Karpas-422 (cell line): ENCODE measurements at places on chromosomes 5 and 9.

- no peak for DNase-seq
Observed at GRCh38 chr5:177296581-177296980, 6.9 kb downstream of the RAB24 start.

GRCh38 chr5:36242534-36243485, 1.1 kb upstream of the NADK2 start:
- DNase-seq = no peak

DNA sequence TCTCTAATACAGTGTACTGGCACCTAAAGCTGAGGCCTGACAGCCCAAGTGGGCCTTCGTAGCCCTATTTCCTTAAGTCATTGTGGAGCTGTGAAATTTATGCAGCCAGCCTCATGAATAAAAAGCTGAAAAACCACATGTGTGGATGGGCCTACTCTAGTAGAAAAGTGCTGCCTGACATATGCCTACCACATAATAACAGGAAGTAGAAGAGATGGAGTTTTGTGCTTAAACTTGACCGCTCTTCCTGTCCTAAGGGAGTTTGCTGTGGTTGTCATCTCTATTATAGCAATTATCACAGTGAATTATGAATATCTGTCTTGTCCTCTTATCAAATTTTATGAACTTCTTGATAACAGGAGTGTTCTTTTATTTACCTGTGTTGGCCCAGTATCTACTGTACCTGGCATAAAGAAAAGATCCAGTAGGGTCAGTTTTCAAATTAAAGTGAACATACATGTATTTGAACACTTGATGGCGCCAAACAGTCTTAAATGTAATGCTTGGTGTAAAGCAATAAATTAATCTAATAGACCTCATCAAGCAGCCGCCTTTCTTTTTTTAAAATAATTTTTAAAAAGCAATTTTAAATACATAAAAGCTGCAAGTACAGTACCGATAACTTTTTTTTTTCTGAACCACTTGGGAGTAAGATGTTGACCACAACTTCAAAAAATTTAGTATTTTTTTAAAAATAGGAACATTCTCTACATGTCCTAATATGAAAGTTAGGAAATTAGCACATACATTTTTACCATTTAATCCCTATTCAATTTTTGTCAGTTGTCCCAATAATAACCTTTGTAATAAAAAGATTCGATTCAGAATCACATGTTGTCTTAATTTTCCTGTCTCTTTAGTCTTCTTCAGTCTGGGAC, 51.0 kb downstream of the FKTN start:
- DNase-seq = peak; percentile 92

GRCh38 chr9:116394894-116395698, 241.5 kb downstream of the PAPPA start:
- peak; percentile 79 for DNase-seq

GRCh38 chr5:39566891-39567290, 142.1 kb upstream of the DAB2 start:
- DNase-seq = no peak

- peak; percentile 38 for DNase-seq
Observed at GRCh38 chr9:36142510-36143244, 6.1 kb downstream of the GLIPR2 start.

- no peak for DNase-seq
Observed at GRCh38 chr5:126816649-126817048, 39.7 kb downstream of the LMNB1 start.

DNA sequence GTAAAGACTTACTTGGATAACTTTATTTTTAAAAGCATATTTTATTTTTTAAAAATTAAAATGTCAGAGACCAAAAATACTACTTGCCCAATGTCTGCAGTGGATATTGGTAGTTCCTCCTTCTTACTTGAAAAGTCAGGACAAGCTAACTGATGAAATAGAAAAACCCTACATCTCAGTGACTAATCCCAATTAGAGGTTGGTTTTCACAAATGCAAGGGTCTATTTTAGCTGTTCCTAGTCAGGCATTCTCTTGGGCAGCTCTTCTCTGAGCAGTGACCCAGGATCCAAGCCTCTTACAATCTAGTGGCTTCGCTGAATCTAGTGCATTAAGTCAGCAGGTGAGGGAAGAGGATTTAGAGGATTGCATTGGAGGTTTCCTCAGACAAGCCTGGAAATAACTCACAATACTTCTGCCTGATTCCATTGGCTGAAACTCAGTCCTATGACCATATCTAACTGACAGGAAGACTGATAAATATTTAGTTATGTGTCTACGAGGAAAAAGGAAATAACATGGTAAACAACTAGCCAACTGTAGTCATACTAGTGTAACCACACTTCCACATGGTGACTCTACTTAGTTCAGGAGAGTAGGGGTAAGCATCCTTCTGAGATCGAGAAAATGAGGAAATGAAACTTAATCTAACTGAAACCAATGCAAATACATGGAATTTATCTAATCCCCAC, 34.2 kb upstream of the MIER3 start:
- peak; percentile 77 for DNase-seq
